Neuronal stem cell (in vitro differentiated cells): ENCODE measurements at places on chromosomes 3 and 15.

DNA sequence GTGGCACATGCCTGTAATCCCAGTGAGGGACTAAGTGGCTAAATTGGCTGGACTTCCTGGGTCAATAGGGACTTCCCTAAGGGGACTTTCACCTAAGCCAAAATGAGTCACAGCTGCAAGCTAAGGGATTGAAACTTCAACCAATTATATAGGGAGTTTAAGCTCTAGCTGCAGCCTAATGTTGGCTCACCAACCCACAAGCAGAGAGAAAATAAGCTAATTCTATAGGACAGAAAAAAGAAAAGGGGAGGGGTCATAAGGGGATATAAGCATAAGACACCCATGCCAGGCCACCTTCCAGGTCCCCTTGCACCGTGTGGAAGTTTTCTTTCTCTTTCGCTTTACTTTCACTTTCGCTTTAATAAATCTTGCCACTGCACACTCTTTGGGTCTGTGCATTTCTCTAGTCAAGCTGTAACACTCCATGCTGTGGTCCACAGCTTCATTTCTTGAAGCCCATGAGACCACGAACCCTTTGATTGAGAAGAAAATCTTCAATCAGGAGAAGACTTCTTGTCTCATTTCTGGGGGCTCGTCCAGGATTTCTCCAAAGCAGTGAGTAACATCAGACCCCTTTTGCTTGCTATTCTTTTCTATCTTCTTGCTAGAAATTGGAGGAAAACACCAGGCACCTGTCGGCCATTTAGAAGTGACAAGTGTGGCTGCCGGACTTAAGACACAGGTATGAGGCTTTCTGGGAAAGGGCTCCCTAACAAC is 192.3 kb downstream of the IGSF11 start:
- DNase-seq = peak; percentile 2

DNA sequence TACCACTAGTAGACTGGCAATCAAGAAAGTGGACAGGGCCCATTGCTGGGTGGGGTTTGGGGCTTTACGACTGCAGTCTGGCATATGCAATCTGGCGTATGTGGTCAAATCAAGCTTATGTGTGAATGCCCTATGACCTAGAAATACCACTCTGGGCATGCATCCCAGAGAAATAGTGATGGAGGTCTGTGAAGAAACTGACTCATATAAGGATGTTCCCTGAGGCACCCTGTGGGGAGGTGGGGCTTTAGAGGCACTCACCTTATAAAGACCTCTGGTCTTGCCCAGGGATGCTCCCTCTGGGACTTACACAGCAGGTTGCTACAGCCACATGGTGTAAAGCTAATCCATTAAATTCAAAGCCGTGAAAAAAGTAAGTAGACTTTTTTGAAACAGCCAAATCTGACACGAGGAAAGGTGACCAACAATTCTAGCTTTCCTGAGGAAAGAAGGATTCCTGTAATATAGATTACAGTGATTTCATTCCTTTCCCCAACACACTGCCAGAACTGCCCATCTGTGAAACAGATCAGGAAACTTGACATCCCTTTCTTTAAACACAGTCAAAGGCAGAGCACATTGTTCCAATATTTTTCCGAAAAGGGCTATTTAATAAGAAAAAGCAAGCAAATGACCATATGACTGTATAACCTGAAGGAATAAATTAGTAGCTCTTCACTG is 13.6 kb downstream of the RARRES1 start:
- DNase-seq = no peak

- DNase-seq = no peak
Measured at GRCh38 chr3:56219894-56220805, 248.1 kb downstream of the ERC2 start.

- DNase-seq = peak; percentile 59
Measured at GRCh38 chr15:57861034-57861638, 154.6 kb downstream of the POLR2M start.

- DNase-seq = peak; percentile 40
Measured at GRCh38 chr3:110526777-110527727, 544.6 kb upstream of the NECTIN3 start.

- DNase-seq = no peak
Measured at GRCh38 chr3:123159926-123160635, 41.7 kb upstream of the SEC22A start.

- no peak for DNase-seq
Measured at GRCh38 chr3:33453331-33453761, 13.1 kb upstream of the UBP1 start.

DNA sequence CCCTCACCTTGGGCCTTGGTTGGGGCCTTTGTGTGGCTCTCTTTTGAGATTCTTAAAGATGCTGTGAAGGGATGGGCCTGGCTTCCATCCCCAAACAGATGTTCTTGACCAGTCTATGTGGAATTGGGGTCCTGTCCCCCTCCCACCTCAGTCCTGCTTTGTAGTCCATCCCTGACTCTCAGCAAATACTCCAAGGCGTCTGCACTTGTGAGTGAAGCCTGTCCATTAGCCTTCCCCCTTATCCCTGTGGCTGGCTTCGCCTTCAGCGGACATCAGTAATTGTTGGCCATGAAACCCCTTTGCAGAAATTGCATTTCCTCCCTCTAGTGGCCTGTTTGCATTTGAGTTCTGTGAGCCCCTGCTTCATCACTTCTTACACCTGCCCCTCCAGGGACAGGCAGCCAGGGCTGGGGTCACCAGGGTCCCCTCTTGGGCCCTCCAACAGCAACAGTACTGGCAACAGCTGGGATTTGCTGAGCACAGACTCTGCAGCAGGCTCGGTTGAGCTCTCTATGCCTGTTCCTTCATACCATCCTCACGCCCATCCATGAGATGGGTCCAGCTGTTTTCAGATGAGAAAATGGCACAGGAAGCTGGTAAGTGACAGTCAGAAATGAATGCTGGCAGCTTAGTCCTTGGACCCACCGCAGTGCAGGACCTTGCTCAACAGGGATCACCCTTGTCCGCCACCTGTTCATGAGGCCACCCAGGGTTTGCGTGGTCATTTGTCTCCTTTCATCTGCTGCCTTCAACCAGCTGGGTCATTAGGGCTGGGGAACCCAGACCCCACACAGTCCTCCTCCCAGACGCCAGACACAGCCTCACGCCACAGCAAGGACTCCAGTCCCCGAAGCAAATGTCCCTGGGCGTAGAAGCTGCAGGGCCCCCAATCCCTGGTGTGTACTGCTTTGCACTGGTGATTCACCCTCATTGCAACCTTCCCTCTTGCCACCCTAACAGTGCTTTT is 8.9 kb upstream of the LRRK1 start:
- DNase-seq = no peak

DNA sequence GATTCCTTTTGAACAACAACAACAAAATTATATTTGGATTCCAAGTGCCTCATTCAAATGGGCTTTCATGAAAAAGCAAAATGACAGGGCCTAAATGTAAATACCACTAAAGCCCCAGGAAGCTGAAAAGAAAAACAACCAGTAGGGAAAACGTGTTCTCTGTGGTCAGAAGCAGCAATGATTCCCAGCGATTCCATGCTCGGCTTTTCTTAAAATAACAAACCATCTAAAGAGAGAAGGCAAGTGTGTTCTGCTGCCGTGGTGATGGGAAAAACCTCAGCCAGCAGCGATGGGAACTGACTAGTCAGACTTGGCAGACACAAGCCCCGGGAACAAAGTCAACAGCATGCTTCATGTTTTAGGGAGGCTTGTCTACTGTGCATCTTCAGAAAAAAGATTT is 153.6 kb downstream of the TNIK start:
- DNase-seq = no peak

- DNase-seq = no peak
Measured at GRCh38 chr3:17639765-17640164, 102.7 kb downstream of the TBC1D5 start.

DNA sequence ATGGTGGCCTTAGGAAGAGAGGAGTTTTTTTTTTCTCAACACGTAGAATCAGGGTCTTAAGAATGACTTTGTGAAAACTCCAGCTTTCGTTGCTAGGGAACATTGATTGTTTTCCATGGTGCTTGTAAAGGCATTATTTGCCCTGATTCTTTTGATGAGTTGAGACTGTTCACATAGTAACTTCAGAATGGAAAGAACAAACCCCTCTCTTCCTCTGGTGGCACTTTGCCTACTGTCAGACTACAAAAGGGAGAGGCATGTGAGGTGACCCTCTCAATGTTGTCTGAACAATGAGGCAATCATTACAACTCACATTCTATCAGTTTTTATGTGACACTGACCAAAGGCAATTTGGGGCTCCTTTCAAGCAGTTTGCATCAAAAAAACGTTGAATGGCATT is 477.8 kb downstream of the FGF12 start:
- DNase-seq = peak; percentile 44

DNA sequence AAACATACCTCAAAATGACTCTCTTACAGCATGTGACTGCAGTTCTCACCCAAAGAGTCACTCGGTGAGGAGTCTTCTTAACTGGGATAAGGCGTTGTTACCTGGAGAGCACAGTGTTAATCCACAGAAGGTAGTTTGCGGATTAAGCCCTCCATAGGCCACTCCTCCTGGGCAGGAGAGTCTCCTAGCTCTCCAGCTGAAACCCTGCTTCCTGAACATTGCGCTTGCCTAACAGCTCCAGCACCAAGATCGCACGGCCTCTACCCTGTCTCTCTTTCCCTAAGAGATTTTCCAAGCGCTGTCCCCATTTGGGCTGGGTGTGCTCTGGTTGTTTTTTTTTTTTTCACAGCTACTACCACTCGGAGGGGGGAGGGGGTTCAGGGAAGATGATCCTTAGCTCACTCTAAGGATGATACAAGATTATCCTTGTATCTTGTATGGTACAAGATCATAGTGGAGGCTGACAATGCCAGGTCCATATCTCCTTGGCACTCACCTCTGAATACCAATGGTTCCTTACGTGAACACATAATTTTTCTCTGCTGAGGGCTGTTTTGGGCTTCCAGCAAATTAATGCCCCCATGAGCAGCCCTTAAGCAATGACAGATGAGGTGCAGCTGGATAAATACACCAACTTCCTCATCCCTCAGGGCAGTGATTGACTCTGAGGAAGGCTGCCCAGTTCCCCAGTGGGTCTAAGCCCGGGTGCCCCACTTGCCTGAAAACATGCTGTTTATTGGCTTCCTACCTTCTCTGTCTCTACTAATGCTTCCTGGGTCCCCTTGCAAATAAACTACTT is 185.2 kb upstream of the TSC22D2 start:
- DNase-seq = no peak

DNA sequence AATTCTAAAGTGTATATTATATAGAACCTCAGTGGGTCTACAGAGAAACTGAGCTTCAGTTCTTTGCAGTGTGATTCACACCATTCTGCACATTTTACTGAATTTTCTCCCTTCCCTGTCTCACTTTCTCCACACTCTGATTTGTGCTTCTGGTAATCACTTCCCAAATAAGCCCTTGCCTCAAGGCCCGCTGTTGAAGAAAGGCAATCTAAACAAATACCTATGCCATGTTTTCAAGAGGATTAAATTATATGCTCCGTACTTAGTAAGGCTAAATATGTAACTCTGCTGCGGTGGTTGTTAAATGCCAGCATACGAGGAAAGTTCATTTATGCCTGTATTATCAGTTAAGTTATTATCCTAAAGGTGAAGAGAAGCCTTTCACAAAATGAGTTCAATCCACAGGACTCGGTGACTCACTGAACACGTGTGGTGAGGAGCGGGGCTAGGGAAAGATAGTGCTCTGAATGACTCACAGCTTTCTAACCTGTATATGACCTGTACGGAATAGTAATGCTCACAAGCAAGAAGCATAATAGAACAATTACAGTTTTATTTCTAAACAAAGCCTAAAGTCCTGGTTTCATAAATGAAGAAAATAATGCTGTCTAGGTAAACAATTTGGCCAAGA is 25.1 kb downstream of the CNTN6 start:
- no peak for DNase-seq

DNA sequence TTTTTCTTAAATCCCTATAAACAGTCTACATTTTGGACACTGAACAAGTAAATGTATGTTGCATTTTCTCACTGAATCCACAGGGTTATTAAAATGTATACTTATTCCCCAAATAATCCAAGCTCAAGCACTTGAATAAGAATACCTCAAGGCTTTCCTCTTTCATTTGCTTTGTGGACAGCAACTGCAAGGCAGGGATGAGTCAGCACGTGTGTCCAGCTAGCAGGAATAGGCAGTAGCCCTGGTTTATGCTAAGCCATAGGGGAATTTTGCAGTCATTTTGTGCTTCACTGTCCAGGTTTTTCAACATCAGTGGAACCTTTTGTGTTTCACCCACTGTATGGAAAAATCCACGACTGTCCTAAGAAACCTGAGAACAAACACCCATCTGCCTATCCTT is 96.7 kb upstream of the KCNMB2 start:
- no peak for DNase-seq

GRCh38 chr3:62688050-62688449 is 187.2 kb downstream of the CADPS start:
- no peak for DNase-seq

GRCh38 chr3:188152660-188153436 is 1.1 kb upstream of the LPP start:
- peak; percentile 21 for DNase-seq

GRCh38 chr15:74365598-74366445 is 1.6 kb downstream of the CYP11A1 start:
- DNase-seq = peak; percentile 44

- no peak for DNase-seq
Measured at GRCh38 chr3:167115331-167115934, 264.7 kb downstream of the ZBBX start.

- no peak for DNase-seq
Measured at GRCh38 chr15:27330326-27330725, 359.3 kb downstream of the GABRG3 start.

DNA sequence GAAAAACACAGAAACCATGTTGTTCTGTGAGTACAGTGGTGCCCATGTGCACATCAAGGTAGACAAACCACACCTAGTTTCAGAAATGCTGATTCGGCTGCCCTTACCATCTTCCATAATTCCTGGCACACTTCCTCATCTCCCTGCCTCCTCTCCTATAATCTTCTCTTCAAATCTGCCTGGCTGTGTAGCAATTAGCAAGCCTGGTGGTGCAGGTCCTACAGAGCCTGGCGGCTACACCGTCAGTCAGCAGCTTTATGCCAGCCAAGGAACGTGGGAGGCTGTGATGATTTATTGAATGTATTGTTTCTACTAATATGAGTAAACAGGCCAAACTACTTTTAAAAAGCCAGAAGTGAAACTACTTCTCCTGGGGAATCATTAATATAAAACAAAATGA is 106.8 kb downstream of the SEMA6D start:
- DNase-seq = no peak

GRCh38 chr3:25338158-25338725 is 89.8 kb upstream of the RARB start:
- no peak for DNase-seq

DNA sequence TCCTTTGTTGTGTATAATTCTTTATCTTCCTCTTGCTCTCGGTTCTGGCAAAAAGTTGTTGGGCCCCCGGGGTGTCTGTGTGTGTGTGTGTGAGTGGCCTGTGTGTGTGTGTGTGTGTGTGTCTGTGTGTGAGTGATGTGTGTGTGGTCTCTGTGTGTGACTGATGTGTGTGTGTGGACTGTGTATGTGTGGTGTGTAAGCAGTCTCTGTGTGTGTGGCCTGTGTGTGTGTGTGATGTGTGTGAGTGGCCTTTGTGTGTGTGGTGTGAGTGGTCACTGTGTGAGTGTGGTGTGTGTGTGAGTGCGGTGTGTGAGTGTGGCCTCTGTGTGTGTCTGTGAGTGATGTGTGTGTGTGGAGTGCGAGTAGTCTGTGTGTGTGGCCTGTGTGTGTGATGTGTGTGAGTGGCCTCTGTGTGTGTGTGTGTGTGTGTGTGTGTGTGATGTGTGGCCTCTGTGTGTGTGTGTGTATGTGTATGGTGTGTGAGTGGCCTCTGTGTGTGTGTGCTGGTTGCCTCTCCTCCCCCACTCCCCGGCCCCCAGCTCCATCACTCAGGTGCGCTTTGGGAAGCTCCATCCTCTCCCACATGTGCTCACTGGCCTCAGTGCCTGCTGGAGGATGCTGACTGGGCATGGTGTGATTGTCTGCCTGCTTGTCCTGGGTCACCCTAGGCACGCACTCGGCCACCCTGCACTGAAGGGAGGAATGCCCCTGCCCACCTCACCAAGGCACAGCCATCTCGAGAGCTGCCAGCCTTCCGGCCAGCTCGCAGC is 8.8 kb downstream of the LINGO1 start:
- no peak for DNase-seq
